ENCODE measurements at places on chromosomes 13 and 19. TPM values are rescaled to one million over a fixed set of nuclear protein-coding genes. Genes with fewer than 3 reads are reported as not detected.
A peak's percentile ranks its signal among the peaks of the same experiment; 100 is the strongest.

Gene SLC10A2
- not detected for total RNA-seq

Gene SIGLEC9
- 0.69 TPM for total RNA-seq

Gene DCUN1D2
- total RNA-seq = 40.7 TPM

Gene LENG8
- total RNA-seq = 205 TPM

Gene MAST1
- not detected for total RNA-seq

Gene SLAIN1
- 33.2 TPM for total RNA-seq

- no peak for DNase-seq
Measured at GRCh38 chr19:49579947-49580263, 451 bp downstream of the NOSIP start.

GRCh38 chr13:28394422-28394821 lies 100.5 kb downstream of the FLT1 start:
- no peak for DNase-seq

DNA sequence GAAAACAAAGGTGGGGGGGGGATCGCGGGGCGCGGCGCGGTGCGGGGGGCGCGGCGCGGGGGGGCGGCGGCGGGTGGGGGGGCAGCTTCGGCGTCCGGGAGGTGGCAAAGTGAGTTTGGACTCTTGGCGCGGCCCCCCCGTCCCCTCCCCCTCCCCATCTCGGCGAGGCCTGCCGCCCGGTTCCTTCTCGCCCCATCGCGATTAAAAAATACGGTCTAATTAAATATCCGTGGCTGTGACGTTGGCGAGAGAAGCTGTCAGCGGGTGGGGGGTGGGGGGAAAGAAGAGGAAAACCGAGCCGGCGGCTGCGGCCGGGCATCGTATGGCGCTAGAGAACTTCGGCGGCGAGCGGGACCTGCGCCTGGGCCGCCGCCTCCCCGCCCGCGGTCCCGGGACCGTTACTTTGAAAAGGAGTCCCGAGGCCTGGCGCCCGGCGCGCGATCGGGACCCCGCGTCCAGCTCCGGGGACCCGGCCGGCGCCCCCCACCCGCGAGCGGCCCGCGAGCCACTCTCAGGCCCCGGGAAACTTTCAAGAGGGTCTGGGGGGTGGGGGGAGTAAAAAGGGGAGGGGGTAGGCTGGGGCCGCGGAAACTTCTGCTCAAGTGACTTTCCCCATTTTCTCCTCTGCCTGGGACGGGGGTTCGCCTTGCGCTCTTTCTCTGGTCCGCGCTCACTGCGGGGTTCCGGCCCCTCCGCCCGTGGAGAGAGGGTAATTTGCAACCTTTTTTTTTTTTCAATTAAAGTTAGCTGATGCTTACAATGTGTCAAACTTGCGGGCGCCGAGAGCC lies 146.3 kb upstream of the ZNF536 start:
- no peak for DNase-seq

DNA sequence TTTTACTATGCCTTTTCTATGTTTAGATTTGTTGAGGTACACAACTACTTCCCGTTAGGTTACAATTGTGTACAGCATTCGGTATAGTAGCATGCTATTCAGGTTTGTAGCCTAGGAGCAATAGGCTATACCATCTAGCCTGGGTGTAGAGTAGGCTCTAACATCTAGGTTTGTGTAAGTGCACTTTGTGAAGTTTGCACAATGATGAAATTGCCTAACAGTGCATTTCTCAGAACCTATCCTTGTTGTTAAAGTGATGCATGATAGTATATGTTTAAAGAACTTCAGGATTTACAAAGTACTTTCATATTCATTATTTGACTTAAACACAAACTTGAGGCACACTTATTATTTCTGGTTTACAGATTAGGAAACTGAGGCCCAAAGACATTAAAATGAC lies 11.5 kb upstream of the SERPINE3 start:
- DNase-seq = no peak

GRCh38 chr13:59527500-59527899 lies 636.2 kb downstream of the DIAPH3 start:
- DNase-seq = no peak

DNA sequence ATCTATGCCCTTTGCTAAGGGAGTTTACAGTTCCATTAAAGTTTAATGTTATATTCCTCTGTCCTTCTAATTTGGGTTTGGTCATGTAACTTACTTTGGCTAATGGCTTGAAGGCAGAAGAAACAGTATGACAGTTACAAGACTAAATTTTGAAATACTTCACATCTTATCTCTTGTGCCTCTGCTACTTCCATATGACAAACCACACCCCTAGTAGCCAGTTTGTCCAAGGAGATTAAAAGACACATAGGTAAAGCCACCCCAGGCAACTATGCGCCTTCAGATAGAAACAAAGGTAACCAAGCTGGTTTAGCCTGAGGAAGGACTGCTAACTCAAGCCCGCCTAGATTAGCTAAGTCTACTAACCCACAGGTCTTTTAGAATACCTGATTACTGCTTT lies 273.4 kb upstream of the MIR17HG start:
- no peak for DNase-seq

DNA sequence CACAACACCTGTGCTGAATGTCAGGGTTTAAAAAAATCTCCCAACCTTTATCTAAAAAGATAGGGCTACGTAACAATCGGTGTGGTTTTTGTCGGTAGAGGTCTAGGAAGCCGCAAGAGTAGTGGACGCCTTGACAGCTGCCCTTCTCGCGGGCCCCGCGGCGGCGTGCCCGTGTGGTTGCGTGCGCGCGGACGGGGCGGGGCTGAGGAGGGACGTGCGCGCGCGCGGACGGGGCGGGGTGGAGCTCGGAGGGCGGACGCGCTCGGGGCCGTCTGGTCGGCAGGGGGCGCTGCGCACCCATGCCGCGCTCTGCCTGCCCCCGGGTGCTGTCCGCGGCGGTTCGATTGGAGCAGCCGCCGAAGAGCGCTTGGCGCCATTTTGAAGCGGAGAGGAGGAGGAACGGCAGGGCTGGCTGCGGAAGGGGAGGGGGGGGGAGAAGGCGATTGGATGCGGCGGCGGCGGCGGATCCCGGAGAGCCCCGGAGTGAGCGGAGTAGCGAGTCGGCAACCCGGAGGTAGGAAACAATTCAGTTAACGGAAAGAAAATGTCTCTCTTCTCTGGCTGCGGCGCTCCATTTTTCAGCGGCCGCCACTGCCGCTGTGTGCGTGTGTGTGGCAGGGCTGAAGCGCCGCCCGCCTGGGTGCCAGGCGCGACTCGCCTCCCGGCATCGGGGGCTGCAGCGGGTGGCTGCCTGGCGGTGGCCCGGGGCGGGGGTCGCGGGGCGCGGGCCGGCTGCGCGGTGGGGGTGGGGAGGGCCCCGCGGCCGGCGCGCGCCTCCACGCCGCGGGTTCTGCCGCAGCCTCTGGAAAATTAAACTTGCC lies at the start of gene PDS5B:
PDS5B (plus strand) TSS at position 373 of the 821 bp plus-strand sequence. CDS start 62,321 bp downstream, outside the sequence.
- peak; percentile 97 for DNase-seq

DNA sequence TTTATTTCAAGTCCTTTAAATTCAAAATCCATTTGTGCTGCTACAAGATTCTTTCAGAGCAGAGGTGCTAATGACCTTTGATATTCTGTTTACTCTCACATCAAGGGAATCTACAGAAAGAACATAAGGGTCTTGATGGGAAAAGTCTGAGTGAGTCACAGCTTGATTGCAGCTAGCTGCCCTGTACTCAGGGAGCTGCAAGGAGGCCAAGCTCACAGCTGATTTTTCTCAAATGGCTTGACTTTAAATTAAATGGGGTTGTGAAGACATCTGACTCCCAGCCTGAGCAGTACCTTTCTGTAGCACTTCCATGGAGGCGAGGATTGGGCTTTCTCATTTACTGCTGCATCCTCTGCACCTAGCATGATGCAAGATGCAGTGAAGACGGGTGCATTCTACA lies 62.5 kb downstream of the RAP2A start:
- no peak for DNase-seq

GRCh38 chr19:53183146-53183764 lies 9.9 kb downstream of the ZNF665 start:
- no peak for DNase-seq

DNA sequence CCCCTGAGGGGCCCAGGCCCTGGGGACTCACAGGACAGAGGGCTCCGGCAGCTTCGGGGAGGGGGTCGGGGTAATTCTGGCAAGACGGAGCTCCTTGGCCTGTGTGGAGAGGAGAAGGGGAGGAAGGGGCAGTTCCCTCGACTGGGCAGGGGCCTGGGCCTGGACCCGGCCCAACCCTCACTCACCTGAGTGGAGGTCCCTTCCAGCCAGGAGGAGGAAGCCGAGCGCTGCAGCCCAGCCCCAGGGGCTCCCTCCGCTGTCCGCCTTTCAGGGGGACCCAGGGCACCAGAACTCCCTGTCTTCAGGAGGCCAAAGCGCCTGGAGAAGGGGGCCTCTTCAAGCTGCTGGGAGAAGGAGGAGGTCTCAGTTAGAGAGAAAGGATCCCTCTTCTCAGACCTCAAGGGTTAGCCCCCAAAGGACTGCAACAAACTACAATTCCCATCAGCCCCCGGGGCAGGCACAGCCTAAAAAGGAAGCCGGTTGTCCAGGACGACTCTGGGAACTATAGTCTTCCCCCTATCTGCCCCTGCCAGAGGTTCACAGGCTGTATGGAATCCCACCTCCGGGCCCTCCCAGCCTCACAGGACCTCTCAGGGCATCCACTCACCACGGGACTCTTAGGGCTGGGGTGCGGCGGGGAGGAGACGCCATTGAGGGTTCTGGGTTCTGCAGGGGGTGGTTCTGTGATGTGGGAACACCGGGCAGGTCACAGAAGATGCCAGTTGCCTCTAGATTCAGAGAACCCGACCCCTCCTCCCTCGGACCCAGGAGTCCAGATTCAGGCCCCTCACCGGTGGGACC lies 19.8 kb downstream of the EPS8L1 start:
- no peak for DNase-seq

- DNase-seq = no peak
Measured at GRCh38 chr19:42424712-42425131, 2.5 kb downstream of the LIPE start.

GRCh38 chr13:112060899-112061366 lies 6.0 kb upstream of the SOX1 start:
- no peak for DNase-seq

DNA sequence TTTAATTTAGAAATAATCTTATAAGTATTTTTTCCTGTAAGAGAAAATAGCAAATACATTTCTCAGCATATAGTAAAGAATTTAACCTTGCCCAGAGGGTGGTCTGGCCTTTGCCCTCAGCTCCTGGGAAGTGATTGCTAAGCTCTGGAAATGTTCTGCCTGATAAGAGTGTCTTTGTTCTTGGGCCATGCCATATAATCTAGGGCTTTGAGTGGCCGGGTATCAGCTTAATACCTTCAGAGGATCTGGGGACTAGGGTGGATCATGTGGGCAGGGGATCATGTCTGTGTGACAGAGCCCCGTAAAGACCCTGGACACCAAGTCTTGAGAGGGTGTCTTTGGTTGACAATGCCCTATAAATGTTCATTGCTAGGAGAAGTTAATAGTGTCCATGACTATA lies 1032.4 kb upstream of the MIR17HG start:
- no peak for DNase-seq

DNA sequence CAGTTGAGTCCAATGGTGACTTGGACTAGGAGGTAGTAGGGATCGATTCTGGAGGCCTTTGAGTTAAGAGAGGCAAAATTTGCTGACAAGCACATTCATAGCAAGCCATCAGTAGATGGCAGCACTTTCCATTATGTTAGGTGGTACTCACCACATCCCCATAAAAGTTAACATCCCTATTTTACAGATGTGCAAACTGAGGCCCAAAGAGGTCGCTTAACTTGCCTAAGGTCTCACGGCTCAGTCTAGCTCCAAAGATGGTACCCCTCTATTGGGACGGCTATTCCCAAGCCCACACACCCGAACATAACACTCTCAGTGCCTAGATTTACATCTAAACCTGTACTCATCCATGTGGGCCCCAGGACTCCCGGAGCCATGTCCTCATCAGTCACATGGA lies 21.5 kb upstream of the FOSB start:
- no peak for DNase-seq

DNA sequence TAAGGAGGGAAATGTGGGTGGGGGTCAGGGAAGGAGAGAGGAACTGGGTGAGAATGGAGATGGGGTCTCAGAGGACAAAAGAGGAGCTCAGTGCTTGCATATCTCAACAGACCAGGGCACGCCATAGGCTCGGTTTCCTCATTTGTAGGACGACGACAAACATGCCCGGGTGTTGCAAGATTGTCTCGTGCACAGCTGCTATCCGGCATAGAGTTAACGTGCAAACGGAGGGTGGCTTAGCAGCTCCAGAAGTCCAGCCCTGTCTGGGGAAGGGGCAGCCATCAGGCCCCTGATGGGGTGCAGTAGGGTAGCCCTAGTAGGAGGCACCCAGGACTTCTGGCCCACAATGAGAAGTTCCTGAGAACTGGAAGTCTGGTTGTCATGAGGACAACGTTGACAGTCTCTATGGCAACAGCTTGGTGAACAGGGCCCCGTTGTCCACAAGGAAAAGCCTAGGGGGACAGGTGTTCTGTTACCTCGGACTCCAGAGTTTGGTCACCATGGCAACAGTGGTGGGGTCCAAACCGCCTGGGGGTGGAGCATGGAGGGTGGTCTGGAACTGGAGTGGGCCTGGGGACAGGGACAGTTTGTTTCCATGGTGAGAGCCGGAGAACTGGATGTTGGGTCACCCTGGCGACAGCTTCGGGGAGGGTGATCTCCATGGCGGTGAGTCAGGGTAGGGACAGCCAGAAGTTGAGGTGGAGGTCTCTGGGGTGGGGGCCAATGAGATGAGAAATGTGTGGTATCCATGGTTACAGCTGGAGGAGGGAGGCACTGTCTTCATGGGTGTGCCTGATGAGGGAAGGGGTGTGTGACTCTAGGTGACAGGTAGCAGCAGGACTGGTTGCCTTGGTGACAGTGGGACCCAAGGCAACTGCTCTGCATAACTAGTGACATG lies 16.8 kb downstream of the TM6SF2 start:
- no peak for DNase-seq

DNA sequence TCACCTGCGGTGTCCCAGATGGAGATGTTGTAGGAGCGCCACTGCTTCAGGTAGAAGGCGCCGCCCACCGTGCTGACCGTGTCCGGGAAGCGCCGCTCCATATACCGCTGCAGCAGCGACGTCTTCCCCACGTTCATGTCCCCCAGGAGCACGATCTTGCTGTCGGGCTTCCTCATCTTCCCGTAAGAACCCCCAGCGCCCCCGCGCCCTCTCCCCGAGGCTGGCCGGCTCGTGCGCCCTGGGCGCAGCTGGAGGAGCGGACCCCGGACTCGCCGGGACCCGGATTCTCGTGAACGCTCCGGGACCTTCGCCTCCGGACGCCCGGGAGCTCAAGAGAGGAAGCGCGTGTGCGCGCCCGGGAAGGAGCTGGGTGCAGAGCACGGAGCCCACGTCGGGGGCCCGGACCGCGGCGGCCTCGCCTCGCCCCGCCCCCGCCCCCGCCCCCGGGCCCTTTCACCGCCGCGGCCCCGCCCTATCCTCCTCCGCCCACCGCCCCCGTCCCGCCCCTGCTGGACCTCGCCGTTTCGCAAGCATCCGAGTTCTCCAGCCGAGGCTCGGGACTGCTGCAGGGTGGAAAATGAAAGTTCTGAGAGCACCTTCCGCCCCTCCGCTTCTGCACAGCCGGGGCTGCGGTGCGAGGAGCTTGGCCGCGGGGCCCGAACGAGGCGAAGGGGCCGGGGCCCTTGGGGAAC lies at the start of gene RAB20:
RAB20 (minus strand) TSS at position 379 of the 692 bp plus-strand sequence; CDS start at position 176, 203 bp downstream.
- peak; percentile 81 for DNase-seq

DNA sequence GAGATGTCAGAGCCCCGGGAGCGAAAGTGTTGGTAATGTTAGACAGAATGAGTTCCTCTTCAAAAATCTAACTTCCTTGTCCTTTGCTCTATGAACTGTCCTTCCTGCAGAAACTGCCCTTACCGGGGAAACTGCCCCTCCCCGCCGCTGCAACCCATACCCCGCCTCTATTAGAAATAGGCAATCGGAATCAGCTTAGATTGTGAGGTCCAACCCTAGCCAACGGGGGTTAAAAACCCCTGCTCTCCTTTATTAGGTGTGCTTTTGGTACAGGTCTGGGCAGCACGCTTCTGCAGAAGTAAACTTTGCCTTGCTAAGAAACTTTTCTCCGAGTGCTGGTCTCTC lies 11.5 kb upstream of the CAPNS1 start:
- DNase-seq = no peak

GRCh38 chr19:5801796-5802619 lies 2.9 kb upstream of the NRTN start:
- no peak for DNase-seq
